ENCODE measurements at places on chromosomes 5 and 9. TPM values are rescaled to one million over a fixed set of nuclear protein-coding genes. Genes with fewer than 3 reads are reported as not detected.

DNA sequence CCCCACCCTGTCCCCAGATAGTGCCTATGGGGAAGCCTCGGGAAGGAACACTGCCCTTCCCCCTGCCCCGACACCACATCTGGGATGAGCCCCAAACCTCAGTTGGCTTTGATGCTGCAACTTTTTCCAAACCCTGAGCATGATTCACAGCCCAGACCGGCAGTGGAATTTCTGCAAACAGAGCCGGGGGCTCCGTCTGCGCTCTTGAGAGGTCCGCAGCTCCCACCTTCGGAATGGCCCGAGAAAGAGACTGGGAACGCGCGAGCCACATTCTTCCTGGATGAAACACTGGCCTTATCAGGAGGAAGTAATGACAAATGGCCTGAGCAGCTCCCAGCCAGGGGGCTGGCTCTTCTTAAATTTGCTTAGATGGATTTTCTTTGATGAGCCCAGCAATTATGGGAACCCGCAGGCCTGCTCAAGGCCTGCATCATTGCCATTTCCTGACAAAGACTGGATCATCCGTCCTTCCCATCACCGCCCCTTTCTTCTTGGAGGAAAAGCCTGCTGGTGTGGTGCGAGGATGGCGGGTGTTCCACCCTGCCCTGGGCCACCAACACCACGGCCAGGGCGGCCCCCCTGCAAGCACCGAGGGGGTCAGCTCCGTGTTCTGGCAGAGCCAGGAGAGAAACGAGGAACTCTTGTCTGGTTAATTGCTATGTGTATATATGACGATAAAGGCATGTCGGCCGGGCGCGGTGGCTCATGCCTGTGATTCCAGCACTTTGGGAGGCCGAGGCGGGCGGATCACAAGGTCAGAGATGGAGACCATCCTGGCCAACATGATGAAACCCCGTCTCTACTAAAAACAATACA is 38.8 kb upstream of the COL5A1 start:
- peak; percentile 43 for DNase-seq

SLCO6A1 gene
- total RNA-seq = not detected

DNA sequence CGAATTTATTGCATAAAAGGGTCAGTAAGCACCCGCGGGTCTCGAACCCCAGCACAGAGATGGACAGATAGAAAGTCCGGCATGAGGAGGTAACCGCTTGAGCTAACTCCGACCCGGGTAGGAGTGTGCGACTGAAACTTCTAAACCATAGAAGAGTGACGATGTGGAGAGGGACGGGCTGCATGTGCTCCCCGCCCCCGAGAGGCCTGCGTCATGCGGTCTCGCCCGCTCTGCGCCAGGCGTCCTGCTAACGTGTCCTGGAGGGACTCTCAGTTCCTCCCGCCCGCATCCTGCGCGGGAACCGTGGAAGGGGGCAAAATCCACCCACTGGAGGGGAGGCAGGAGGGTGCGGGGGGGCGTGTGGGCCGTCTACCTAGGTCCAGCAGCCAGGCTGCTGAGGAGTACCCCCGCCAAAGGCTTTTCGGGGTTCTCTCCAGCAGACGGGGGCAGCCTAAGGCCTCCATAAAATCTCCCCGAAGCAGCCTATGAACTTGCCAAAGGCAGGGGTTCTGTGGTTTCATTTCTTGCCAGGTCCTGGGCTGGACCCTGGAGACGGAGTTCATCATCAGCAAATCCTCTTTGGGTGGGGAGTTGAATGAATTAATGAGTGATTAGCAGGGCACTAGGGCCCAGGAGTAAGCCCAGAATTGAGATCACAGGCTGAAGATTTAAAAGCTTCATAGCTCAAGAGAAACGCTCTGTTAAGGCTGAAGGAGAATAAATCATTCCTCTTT is 51.9 kb downstream of the TGFBI start:
- DNase-seq = peak; percentile 50

CSF1R gene
- total RNA-seq = 98.6 TPM

DNA sequence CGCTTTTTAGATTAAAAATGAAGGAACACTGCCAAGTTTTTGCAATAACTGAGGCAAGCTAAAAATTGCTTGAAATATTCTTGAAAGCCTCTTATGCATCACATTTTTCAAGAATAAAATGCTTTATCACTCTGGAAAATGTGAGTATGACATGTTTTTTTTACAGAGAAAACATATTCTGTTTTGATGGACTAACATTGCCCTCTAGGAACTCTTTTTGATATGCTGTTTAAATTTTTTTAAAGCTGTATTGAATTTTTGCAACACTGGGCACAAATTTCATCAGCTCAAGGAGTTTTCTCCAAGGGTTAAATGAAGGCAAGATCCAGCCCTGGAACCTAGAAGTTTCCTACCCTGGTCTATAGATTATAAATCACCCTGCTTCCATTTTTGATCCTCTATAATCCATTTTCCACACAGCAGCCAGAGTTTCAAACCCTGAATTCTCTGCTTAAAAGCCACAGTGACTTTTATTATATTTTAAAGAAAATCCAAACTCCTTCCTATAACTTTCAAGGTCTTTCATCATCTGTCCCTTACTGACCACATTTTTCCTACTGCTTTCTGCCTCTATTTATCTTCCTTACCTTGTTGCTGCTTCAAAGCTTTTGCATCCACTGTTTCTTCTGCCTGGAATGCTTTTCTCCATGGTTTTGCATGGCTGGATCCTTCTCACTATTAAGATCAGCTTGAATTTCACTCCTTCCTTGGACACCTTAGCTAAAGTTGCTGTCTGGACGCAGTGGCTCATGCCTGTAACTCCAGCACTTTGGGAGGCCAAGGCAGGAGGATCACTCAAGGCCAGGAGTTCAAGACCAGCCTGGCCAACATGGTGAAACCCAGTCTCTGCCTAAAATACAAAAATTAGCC is 60.9 kb downstream of the IL31RA start:
- no peak for DNase-seq

IGFBPL1 gene
- total RNA-seq = 34.0 TPM

GRCh38 chr9:35385042-35385441 is 104.9 kb upstream of the RUSC2 start:
- no peak for DNase-seq

RAB3C gene
- 0.41 TPM for total RNA-seq

GRCh38 chr5:170617533-170618490 is 114.0 kb downstream of the KCNIP1 start:
- DNase-seq = no peak

- no peak for DNase-seq
These were observed 36.9 kb downstream of the SPRY4 start for GRCh38 chr5:142287973-142288313.

PCDHGB5 gene
- total RNA-seq = 20.8 TPM

GRCh38 chr5:179300581-179301180 is 44.6 kb downstream of the ADAMTS2 start:
- DNase-seq = no peak

VAV2 gene
- 11.5 TPM for total RNA-seq

DNA sequence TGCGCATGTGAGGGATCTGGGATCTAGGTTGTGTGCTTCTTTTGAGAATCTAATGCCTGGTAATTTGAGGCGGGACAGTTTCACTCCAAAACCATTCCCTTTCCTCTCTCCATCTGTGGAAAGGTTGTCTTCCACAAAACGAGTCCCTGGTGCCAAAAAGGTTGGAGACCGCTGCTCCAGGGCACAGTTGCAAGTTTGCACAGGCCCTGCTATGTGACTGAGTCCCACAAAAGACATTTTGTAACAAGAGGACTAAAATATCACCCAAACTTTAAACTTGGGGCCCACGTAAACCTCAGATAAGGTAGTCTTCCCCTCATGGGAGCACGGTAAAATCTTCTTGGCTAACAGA is 5.8 kb upstream of the ZNF367 start:
- DNase-seq = no peak

GRCh38 chr9:35611230-35611797 is 6.3 kb downstream of the TESK1 start:
- DNase-seq = no peak

- DNase-seq = no peak
These were observed 184.6 kb downstream of the CACNA1B start for GRCh38 chr9:138062196-138062595.

DNA sequence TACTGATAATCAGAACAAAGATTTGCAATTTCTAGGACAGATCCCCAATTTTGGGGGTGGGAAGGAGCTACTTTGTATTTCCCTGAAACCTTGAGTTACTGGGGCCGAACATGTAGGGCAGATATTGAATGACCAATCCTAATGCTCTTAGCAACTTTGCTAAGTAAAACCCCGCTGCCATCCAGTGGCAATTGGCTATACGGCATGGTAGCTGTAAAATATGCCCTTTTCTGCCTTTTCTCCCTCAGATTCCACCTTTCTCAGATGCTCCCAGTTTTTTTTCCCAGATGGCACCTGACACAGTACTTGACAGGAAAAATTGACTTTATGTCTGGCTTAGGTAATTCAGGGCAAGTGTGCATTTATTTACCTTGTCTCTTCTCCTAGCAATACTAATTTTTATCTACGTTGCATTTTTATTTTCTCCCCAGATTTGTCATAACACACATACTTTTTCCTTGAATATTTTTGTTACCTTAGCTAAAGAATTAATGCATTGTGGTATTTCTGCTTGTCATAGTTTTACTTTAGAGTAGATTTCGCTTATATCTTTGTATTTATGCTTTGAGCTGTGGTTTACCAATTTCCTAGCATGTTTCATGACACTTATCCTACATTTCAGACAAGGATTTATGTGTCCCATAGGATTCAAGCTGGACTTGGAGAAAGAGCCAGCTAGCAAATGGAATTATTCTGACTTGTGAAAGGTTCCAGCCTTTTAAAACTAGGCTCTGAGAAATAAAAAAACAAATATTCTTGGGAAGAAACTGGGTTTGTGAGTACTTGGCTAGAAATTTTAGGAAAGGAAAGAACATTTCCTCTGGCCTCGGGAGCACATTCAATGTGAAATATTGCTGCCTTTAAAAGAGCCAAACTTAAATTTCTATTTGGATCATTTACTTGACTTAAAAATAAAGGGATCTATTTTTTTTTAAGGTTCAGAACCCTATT is 37.4 kb downstream of the PIK3R1 start:
- no peak for DNase-seq

- no peak for DNase-seq
These were observed 78.9 kb downstream of the TRPM3 start for GRCh38 chr9:71042448-71042990.

- no peak for DNase-seq
These were observed 167.3 kb downstream of the TRPM3 start for GRCh38 chr9:70954126-70954525.

- no peak for DNase-seq
These were observed 20.6 kb upstream of the PSIP1 start for GRCh38 chr9:15531380-15531779.

NPR3 gene
- 34.3 TPM for total RNA-seq

ENTPD2 gene
- total RNA-seq = 0.92 TPM

GRCh38 chr5:124790301-124790894 is 44.0 kb upstream of the ZNF608 start:
- no peak for DNase-seq

- peak; percentile 9 for DNase-seq
These were observed at the start of gene ARL14EPL for GRCh38 chr5:116032094-116032517. TSS of gene ARL14EPL (plus strand) at chr5:116032472. CDS start at chr5:116051466, 18,994 bp downstream.

DNA sequence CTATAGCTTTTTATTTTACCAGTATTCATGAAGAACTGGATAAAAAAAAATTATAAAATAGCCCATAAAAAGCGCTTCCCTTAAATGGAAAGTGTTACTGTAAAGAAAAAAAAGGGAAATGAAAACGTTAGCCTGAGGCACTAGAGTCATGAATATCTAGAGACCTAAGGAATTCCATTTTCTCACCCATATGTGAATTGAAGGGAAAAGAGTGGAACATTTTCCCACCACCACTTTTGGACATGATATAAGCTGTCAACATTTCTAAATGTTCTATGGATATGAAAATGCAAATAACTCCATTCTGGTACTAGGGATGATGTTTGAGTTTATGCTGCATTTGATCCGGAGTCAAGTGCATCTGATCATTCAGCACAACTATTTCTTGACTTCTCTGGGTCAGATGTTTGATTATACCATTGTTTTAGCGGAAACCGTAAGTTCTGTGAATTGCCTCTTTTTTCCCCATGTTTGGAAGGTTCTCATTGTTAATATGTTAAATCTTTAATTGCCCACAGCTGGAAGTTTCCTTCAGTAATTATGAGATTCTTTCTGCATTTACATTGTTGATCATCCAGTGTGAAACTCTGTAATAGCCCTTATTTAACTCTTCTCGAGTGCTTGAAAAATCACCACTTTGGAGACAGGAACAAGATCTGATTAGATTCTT is 467.4 kb upstream of the SEMA6A start:
- no peak for DNase-seq

DNA sequence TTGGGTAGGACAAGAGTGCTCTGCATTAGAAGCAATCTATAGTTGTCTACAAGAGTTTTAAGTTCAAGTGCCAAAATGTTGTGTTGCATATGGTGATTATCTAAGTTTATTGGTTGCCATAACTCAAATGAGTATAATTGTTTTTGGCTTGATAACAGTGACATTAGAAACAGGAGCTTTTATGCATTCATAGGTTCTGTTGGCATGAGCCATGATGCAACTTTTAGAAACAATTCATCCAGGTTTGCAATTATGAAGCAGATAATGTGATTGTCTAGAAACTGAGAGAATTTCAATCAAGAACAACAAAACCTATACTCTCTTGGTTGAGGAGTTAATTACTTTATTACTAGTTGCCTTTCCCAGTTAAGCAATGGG is 137.0 kb downstream of the PBX3 start:
- no peak for DNase-seq

CAVIN4 gene
- total RNA-seq = 0.27 TPM
